ENCODE measurements at places on chromosomes 4 and X. TPM values are rescaled to one million over a fixed set of nuclear protein-coding genes. Genes with fewer than 3 reads are reported as not detected.

DNA sequence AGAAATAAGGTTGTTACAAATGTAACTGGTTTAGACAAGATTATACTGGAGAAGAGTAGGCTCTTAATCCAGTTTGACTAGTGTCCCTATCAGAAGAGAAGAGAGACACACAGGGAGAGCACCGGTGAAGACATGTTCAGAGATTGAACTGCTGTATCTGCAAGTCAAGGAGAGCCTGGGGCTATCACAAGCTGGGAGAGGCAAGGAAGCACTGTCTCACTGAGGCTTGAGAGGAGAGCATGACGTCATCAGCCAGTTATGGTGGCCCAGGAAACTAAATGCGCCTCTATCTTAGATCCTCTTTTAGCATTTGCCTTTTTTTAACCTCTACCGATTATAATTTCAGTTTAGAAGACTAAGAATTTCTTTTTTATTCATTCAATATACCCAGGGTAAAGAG, 583.4 kb downstream of the TRAM1L1 start:
- no peak for DNase-seq

- no peak for DNase-seq
Measured at GRCh38 chr4:16150716-16151115, 66.9 kb upstream of the PROM1 start.

GRCh38 chr4:88818631-88819470, 121.2 kb upstream of the NAP1L5 start:
- DNase-seq, result peak; percentile 49

DNA sequence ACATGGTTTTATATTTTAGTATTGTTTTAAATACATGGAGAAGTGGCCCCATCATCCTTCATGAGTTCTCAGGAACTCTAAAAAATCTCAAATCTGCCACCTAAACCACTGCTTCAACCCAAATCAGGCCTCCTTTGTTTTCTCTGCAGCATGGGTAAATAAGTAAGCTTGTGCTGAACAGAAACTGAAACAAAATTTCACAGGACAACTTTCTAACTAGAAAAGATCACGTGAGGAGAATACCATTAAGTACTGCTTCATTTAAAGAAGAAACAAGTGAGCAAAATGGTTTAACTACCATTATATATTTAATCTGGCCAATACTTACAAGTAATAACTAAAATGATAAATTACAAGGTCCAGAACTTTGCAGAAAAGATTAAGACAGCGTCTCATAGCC, 2.5 kb downstream of the ARAP2 start:
- no peak for DNase-seq

DNA sequence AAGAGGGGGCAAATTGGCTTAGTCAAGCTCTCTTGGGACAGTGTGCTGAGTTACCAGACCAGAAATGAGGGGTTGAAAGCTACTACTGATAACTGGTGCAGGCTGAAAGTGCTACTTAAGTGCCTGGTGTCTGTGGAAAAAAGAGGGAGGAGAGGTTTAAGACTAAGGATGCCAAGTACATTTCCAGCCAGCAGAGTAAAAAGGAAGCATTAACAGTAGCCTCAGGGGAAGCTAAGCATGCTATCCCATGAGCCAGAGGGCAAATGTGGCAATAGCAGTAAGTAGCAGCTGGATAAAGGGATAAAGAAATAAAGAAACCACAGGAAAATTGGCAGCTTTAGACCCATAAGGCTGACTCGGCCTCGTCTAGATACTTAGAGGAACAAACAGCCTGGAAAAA, 196.3 kb upstream of the MAB21L2 start:
- no peak for DNase-seq

DNA sequence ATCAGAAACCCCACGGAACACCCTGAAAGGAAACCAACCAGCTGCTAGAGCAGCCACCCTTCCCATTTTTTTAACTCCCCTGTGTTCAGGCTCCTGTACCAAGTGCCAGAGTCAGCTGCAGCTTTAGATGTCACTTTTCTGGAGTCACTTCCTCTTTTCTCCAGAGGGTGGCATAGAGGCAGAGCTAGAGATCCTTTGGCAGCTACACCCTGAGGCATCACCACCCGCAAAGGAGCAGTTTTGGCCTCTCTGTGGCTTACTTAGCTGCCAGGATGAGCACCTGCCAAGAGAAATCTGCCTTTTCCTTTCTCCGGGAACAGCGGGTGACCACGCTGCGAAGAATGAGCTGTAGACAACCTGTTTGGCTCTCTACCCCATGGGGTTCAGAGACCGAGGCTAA, 58.0 kb upstream of the CHRDL1 start:
- DNase-seq, result peak; percentile 52

DNA sequence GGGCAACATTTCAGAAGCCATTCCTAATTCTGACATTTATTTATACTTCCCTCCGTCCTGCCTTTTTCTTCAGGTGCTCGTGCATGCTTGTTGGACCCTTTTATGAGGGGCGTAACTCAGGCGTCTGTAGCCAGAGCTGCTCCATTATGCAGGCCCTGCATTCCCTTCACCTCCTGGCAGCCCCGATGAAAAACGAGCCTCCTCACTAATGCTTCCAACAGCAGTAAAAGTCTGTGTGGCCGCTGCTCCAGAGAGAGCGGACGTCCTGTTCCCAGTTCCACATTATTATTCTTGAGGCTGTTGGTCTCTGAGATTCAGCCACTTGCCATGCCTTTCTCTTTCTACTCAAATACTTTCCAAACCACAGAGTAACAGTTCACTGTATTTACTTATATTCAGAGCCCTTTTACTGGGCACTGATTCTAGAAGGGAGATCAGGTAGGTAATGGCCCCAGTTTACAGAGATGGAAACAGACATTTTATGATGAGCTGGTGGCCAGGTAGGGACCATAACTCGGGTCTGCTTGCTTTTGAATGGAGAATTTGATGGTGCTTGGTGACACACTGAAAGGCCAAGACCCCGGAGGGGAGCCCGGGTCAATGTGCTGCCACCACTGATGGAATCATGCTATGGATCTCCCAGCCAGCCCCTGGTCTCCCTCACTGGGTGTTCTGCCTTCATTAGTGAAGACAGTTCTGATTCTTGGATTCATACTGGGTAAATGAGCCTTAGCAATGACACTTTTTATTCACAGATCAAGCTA, 101.0 kb downstream of the GATB start:
- DNase-seq, result no peak

GRCh38 chrX:40201329-40201885, 103.6 kb upstream of the BCOR start:
- DNase-seq, result no peak

- DNase-seq, result no peak
Measured at GRCh38 chr4:175351473-175351872, 433.3 kb downstream of the ADAM29 start.

GRCh38 chr4:98341309-98341708, 80.1 kb downstream of the RAP1GDS1 start:
- DNase-seq, result no peak

DNA sequence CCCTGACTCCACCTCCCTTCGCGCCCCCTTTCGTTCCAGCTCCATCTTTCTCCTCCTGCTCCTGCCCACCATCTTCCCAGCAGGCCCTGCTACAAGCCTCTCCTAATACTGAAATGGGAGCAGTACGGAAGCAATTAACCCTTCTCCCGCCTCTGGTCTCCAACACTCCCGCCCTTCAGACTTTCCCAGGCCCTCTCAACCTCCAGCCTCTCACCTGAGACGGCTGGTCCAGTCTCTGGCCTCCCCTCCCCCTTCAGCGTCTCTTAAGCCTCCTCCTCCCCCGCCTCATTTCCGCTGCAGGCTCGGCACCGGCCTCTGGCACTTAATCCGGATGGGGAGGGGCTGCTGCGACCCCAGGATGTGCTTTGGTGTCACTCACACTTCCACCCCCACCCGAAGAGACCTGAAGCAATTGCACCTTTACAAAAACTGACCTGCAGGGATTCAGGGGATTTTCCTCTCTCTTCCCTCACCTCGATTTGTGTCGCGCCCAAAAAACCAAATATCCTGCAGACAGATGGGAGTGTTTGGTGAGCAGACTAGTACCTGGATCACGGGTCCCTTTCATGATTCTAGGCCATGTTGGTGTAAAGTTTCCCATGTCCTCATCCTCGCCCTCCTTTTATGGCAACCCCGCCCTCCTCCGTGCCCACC, 657 bp downstream of the TCEAL8 start:
- DNase-seq, result peak; percentile 98

GRCh38 chrX:10833299-10834169, 213.1 kb upstream of the MID1 start:
- DNase-seq, result peak; percentile 47

DNA sequence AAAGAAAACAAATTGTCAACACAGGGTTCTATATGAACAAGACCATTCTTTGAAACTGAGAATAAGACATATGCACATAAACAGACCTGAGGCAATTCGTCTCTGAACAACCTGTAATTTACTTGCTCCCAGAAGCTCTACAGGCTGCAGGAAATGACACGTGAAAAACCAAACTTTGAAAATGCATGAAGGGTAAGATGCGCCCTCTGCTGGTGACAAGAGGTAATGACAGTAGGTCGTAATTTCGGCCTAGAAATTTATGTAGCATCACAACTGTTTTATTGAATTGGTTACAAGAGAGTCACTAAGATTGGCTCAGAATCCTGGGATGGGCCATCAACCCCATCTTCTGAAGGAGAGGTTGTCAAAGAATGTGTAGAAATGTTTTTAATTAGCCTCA, 276.5 kb downstream of the PPP4R3C start:
- DNase-seq, result peak; percentile 28

GRCh38 chr4:78119698-78120097, 62.6 kb downstream of the FRAS1 start:
- no peak for DNase-seq

DNA sequence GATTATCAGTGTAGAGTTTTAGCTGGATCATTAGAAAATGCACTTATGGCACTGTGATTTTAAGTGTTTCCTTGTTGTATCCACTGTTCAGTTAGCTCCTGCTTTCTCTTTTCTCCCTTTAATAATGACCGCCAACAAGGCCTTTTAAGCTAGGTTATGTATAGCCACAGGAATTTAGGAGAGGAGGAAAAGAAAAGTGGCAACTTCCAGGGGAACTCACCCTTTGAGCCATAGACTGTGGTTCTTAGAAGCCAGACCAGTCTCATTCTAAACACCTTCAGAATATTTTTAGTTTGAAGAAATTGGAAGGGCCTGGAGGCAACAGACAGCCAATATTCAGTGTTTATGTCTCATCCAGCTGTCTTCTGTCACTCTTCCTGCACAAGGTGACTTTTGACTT, 6.1 kb downstream of the FGF2 start:
- no peak for DNase-seq

DNA sequence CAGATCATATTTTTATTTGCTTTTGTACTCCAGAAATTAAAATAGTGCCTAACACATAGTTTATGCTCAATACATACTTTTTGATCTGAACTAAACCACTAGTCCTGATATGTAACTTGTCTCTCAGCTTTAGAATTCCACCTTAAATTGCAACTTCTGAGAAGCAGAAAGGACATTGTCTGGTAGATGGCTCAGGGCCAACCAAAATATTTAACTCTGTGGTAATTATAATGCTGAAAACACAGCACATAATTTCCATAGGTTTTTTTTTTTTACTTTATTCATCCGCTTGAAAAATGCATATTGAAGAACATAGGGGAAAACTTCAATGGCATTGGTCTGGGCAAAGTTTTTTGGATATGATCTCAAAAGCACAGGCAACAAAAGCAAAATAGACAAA, 59.3 kb downstream of the AREG start:
- no peak for DNase-seq

- DNase-seq, result no peak
Measured at GRCh38 chr4:174538123-174538875, 16.0 kb upstream of the HPGD start.

DNA sequence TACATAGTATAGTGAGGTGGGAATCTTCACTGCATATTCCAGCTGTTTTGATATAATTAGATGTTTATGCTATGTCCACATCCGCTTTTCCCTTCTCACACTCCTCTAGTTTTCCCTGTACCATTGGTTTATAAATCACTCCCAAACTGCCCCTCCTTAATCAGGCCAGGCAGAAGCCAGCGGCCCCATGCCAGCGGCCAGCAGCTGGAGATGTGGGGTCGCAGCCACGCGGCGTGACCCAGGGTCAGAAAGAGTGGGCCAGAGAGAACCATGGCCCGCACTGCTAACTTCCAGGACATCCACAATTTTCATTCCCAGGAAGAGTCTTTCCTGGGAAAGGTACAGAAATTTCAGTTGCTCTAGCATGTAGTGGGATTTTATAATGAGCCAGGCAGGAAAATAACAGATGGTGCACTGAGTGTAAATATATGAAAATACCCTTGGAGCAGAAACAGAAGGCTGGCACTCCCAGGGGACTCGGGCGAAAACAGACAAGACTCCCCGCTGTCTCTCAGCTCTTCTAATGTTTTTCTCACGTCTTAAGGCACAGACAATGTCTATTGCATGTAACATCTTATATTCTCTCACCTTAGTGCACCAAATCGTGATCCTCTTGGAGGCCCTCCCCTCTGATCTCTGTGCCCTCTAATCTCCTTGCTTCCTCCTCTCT, 145.9 kb upstream of the ZFP42 start:
- DNase-seq, result no peak

- DNase-seq, result peak; percentile 59
Measured at GRCh38 chr4:26273616-26273980, 47.2 kb upstream of the RBPJ start.

GRCh38 chrX:136076942-136077341, 70.4 kb upstream of the FHL1 start:
- no peak for DNase-seq

GRCh38 chrX:22351966-22352365, 79.3 kb downstream of the CBLL2 start:
- DNase-seq, result no peak

DNA sequence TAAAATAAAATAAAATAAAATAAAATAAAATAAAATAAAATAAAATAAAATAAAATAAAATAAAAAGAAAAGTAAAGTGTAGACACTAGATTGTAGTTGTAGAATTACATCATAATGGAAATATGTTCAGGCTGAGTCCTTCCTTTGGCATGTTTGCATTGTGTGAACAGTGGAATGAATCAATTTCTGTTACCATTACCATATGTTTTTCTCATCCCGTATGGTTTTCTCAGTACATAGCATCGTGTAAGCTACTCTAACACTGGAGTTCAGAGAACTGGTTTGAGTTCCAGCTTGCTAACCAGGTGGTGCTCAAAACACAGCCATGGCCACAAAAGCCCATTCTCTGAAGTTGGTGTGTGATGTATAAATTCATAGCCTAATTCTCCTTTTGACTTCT, 45.9 kb downstream of the USP11 start:
- DNase-seq, result no peak

- peak; percentile 62 for DNase-seq
Measured at GRCh38 chrX:48648336-48648751, 35.3 kb upstream of the WAS start.

The USP26 gene
- total RNA-seq, result not detected

The UGT2B11 gene
- total RNA-seq, result not detected

The TMPRSS11A gene
- not detected for total RNA-seq

The SHISA3 gene
- total RNA-seq, result 1.7 TPM

The SHROOM4 gene
- 1.9 TPM for total RNA-seq

The LRP2BP gene
- total RNA-seq, result 0.20 TPM

The CTPS2 gene
- total RNA-seq, result 67.7 TPM

The PABPC1L2B gene
- total RNA-seq, result 1.8 TPM

The TRIM60 gene
- total RNA-seq, result not detected

The ITGB1BP2 gene
- 3.7 TPM for total RNA-seq

The TNMD gene
- 1.7 TPM for total RNA-seq
